ENCODE measurements at places on chromosomes 1 and 21.

GRCh38 chr1:100461222-100461621, 76.7 kb upstream of the GPR88 start:
- DNase-seq = no peak

DNA sequence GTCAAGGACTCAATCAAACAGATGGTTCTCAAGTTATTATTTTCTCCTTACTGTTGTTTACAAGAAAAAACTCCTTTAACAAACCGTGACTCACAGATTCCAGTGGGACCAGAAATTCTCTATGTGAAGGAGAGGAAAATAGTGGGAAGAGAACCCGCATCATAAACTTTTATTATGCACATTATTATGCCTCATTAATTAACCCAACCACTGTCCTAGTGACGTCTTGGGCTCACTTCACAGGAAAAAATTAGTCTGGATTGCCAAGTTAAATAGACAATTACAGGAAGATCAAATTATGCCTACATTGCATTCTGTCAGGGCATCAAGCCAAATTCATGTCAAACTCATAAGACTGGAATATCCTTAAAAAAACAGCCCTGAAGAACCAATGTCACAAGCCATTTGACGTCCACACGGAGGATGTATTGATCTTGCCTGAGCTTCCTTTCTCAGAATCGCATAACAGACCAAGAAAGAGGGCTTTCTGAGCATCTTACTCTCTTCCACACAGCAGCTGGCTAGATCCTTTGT, 347.8 kb downstream of the DUSP10 start:
- DNase-seq = no peak

DNA sequence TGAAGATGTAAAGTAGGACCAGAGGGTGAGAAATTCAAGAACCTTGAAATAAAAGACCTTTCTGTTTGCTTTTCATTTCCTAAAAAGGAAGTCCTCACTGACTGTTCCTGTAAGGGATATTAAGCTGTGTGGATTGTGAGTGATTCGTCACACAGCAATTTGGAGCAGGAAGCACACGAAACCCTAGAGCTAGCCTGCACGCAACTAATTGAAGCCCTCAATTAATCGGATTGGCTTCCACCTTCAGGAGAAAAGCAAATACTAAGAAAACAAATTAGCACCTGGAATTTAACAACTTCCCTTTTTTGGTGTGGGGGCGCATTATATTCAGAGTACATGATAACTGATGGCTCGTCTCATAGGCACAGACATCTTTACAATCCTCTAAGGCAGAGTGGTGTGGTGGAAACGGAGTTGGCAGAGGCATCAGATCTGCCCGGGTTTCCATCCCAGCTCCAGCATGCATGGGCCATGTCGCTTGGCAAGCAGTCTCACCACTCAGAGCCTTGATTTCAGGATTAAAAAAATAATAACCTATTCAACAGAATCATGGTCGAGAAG, 95.2 kb downstream of the KCNJ15 start:
- DNase-seq = no peak

DNA sequence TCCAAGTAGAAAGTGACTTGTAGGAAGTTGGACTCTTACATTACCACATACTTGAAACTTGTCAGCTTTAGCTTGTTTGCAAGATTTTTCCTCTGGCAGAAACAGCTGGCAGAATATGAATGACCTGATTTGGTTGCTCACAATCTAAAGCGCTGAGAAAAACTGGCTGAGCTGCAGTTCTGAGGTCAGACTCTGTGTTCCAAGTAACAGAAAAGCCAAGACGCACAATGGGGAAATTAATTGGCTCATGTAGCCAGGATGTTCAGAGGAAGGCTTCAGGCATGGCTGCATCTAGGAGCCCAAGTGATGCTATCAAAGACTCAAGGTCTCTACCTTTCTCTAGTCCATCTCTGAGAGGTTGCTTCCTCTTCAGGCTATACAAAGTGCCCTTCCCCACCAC, 27.0 kb downstream of the ALPL start:
- DNase-seq = no peak

All from CD4-positive, alpha-beta T cell treated with Interleukin-17A for 1 hour (primary cell).